Mucosa of descending colon (tissue), 3 donors: ENCODE measurements at places on chromosomes 1 and 21. TPM values are rescaled to one million over a fixed set of nuclear protein-coding genes. Genes with fewer than 3 reads are reported as not detected.
A peak's percentile ranks its signal among the peaks of the same experiment; 100 is the strongest.

DNA sequence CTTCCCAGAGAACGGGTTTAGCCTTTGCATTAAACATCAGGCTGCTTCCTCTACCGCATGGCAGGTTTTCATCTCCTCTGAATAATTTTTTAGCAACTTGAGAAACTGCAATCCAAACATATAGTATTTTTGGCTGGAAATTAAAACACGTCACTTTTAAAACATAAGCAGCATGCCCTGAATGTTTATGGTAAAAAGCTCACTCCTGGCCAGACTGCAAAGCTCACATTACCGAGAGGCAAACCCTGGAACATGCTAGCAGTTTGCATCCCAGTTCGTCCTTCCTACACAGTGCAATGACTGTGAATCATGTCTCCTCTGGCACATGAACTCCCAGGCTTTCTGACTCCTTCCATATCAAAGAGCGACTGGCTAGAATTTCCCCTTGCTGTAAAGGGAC lies 312.3 kb downstream of the RRAGC start:
- DNase-seq = no peak

GRCh38 chr1:50651476-50652263 lies 228.4 kb upstream of the DMRTA2 start:
- DNase-seq = no peak

DNA sequence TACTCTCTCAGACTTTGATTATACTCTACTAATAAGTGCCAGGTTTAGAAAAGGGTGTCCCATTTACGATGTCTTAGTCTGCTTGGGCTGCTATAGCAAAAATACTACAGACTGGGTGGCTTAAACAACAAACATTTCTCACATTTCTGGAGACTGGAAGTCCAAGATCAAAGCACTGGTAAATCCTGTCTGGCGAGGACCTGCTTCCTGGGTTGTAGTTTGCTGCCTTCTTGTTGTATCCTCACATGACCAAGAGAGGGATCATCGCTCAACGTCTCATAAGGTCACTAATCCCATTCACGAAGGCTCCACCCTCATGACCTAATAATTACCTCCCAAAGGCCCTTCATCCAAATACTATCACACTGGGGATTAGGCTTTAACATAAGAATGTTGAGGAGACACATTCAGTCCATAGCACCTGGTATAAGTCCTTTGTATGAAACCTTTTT lies 12.0 kb downstream of the PRDX6 start:
- DNase-seq = no peak

- DNase-seq = no peak
These were observed 104.6 kb upstream of the TENT5C start for GRCh38 chr1:117501281-117501680.

DNA sequence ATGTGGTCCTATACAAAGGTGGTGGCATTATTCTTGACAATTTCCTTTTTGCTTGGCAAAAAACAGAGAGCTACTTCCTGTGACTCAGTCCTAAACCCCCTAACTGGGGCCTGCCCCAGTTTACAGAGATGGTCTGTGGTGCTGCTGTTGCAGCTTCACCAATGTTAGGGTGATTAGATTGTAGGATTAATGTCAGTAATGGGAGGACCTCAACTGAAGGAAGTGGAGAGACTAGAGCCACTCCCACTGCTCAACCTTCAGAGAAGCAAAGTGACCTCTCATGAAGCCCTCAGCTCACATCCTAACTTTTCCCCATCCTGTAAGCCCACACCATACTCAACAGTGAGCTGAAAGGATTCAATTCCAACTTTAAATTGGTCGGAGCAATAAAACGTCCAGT lies 3.6 kb downstream of the S100A6 start:
- DNase-seq = peak; percentile 58

DNA sequence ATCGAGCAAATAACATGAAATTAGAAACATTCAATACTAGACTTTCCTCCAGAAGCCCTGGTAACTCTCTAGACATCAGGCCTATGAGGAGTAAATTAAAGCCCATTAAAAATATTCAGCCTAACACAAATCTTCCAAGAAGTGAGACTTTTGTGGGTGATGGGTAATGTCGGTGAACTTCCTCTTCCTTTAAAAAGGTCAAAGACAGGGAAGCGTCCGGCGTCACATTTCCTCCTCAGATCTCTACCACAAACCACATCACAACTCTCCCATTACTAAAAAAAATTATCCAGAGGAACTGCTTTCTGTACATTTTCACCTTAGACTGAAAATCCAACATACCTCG lies 1.4 kb downstream of the EIF4G3 start:
- peak; percentile 66 for DNase-seq

DNA sequence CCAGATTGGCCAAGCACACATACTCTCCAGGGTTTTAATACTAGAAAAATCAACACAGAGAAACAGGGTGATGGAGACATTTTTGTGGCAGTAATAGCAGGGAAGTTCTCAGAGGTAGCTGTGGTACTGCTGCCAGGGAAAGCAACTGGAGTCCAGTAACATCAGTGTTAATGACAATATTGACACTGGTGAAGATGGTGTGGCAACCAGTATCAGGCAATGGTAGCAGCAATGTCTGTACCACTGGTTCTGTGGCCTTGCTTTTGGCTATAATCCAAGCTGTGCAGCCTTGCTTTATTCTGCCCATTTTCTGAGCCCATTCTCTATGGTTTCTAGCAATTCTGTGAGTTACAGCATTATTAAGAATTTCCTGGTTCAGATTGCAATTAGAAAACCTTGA lies 1.6 kb upstream of the SNX7 start:
- DNase-seq = no peak

- no peak for DNase-seq
These were observed 7.2 kb upstream of the GNG12 start for GRCh38 chr1:67840449-67840848.

- DNase-seq = no peak
These were observed 44.2 kb downstream of the WLS start for GRCh38 chr1:68188060-68188538.

- DNase-seq = no peak
These were observed 44.8 kb downstream of the ATP5PO start for GRCh38 chr21:33870768-33871167.

The JAK1 gene
- total RNA-seq = 97.1 TPM

The SLC9C2 gene
- total RNA-seq = not detected

The LMOD1 gene
- 11.6 TPM for total RNA-seq

The C1orf141 gene
- total RNA-seq = not detected
